ENCODE measurements at places on chromosomes 5 and 9.

DNA sequence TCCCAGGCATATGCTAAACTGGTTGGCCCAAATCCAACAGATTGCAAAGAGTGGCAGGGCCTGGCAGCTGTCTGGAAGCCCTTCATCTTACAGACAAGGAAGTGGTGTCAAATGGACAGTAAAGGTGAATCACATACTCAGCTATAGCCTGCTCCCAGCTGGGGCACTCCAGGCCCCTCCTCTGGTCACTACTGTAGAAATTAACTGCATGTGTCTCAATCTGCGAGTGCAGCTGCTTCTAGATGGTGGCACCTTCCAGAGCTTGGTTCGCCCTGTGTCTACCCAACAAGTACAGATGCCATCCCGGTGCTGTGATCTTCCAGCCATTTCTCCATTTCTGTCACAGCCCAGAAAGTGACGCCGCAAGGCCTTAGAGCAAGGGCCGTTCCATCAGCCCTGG, 50.2 kb downstream of the OTULIN start:
- no peak for DNase-seq

DNA sequence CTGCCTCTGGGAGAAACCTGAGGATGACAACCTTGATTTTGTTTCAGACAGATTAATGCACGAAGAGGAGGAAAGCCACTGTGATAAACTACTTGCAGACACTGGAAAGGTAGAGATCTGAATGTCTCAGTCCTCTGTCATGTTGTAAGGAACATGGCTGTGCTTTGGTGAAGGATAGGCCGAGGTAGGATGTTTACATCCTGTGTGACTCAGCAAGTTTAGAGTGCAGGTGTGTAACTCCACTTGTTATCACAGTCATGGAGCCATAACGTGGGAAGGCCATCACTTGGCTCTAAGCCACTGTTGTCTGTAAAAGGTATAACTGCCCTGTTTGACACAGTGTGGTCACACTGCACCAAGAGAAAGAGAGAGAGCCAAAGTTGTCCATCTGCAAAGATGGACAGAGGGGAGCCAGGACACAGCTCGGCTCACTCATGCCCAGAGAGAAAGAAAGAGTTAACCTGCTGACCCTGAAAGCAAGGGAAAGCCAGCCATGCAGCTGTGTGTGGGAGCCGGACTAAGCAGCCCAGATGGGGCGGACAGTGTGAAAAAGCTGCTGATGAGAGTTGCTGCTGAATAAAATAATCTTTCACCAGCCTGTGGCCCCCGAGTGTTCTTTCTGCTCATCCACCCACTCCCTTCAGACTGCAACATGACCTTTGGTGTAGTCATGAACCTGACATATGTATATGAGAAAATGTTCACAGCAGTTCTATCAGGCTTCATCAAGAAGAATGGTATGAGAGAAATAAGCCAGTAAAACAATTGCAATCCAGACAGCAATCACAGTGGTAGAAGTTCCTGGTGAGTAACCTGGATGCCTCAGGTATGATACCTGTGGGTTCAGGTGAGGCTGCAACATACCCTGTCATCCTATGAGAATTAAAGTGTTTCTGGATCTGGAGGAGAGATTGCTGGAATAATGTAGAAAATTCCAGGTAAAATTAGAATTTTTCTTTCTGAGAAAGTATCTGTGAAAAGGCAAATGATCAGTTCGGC, 115.9 kb downstream of the TARS1 start:
- DNase-seq, result no peak

- DNase-seq, result no peak
Observed at GRCh38 chr9:21681641-21682040, 120.8 kb upstream of the MTAP start.

DNA sequence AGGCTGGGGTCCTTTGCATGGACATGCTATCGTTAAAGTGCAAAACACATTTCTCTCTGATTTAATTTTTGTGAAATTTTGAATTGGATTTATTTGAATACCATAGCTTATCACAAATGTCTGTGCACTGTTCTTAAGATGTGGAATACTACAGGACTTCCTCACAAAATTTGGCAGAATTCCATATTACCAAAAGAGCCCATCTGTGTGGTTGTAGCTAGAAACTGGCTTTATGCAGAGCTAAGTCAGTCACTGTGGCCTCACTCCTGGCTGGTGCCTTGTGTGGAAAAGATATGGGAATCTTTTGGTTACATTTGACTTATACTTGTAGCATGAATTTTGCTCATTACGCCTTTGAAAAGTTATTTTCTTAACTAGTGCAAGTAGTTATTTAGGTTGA, 35.5 kb downstream of the ACO1 start:
- DNase-seq, result no peak

GRCh38 chr5:68230285-68230684, 14.7 kb downstream of the PIK3R1 start:
- no peak for DNase-seq

GRCh38 chr5:6770826-6771607, 57.8 kb downstream of the TENT4A start:
- no peak for DNase-seq

DNA sequence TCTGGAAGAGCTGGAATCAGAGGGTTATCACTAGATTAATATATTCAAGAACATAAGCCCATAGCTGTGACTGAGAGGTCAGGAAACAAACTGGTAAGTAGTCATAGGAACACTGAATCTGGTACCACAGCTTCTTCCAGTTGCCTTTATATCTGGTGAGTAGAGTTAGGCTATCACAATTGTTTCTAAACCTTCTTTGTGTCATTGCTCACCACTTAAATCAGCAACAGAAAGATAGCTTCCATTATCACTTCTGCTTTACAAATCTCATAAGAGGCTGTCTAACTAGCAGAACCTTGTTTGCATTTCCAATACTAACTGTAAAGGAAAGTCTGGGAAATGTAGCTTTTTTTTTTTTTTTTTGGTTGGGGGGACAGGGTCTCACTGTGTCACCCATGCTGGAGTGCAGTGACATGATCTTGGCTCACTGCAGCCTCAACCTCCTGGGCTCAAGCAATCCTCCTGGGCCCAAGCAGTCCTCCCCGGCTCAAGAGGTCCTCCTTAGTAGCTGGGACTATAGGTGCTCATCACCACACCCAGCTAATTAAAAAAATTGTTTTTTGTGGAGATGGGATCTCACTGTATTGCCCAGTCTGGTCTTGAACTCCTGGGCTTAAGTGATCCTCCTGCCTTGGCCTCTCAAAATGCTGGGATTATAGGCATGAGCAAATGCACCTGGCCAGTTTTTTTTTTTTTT, 22.0 kb downstream of the CDC42SE2 start:
- DNase-seq, result no peak

DNA sequence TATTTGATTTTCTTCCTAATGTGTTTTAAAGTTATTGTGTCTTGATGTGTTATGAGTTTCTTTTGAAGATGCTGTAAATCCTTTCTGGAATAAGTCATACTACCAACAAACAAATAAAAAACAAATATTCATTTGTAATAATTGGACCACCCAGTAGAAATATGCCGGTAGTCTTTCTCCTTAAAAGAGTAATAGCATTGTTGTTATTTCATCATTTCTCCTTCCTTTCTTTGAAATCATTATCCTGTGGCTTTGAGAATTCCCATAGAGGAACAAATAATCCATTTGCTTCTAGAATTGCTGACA, 169.4 kb downstream of the NNT start:
- no peak for DNase-seq

DNA sequence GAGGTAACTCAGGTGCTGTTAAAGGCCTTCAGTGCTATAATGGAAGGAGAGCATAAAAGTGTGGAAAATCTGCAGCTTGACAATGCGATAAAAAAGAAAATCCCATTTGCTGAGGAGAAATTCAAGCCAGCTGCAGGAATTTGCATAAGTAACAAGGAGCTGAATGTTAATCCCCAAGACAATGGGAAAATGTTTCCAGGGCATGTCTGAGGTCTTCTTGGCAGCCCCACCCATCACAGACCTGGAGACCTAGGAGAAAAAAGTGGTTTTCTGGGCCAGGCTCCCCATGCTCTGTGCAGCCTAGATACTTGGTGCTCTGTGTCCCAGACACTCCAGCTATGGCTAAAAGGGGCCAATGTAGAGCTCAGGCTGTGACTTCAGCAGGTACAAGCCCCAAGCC, 1159.6 kb downstream of the CDH18 start:
- DNase-seq, result no peak

DNA sequence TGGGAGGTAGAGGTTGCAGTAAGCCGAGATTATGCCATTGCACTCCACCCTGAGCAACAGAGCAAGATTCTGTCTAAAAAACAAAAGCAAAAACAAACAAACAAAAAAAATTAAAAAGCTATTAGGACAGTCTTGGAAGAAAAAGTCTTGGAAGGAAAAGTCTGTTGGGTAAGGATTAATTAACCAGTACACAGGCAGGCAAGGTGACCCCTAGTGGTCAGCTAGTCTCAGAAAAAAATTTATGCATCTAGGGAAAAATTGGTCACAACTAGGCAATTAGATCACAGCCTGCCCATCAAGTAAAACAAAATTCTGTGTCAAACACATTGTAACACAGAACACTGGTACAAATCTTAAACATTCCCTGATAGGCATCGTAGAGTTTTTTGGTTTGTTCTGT, 6.7 kb upstream of the ANKRD18B start:
- DNase-seq, result peak; percentile 32

DNA sequence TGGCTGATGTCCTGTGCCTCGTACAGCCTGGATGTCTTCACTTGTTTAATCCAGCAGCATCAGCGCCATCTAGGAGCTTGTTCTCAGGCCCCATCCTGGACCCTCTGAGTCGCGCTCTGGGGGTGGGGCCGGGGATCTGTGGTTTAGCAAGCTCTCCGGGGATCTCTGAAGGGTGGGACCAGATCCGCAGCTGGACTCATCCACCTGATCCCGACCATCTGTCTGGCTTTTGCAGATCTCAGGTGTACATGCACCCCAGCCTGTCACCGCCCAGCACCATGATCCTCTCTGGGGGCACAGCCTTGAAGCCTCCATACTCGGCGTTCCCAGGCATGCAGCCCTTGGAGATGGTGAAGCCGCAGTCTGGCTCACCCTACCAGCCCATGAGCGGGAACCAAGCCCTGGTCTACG, 15.1 kb upstream of the POMT1 start:
- DNase-seq, result no peak

GRCh38 chr5:2538169-2538568, 213.3 kb downstream of the IRX2 start:
- DNase-seq, result no peak

- no peak for DNase-seq
Observed at GRCh38 chr5:180047667-180048066, 23.9 kb downstream of the RNF130 start.

DNA sequence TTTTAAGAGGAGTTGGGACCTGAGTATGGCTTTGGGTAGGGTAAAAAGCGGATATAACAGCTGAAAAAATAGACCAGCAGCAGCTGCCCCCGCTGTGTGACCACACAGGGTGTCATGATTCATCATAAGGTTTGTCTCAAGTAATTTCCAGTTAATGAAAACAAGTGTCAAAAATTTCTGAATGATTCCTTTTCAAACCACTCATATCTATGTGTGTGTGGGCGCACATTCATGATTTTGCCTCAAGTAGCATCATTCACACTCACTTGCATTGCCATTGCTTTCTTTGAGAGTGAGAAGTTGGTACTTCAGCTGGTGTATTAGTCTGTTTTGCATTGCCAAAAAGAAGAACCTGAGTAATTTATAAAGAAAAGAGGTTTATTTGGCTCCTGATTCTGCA, 12.1 kb upstream of the TNFAIP8 start:
- DNase-seq, result no peak

GRCh38 chr5:81066102-81066501, 105.9 kb downstream of the RASGRF2 start:
- DNase-seq, result no peak

DNA sequence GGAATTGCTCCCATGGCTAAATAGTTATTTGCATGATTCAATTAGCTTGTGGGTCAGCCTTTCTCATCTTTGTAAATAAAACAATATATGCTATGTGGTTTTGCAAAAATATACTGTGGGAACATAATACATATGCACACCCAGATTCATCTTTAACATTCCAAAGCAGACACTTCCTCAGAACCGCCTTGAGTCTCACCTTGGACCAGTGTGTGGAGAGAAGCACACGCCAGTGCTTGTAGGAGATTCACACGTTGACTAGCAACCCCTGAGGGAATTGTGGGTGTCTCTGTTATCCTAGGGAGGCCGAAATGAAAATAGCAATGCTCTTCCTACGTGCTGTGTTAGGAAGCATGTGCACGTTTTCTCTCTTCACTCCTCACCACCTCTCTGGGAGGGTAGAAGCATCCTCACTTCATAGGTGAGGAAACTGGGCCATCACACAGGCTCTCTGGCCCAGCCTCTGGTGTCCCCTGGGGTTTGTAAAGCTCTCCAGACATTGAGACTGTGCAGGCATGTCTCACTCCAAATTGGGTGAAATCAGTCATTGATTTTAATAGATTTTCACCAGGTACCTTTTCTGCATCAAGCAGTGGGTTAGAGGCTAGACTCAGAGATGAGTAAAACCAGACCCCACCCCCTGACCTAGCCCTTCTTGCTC, 221.7 kb downstream of the PBX3 start:
- DNase-seq, result no peak

GRCh38 chr9:6904371-6904770, 146.6 kb downstream of the KDM4C start:
- no peak for DNase-seq

GRCh38 chr9:113547501-113547900, 84.0 kb downstream of the RGS3 start:
- DNase-seq, result no peak

DNA sequence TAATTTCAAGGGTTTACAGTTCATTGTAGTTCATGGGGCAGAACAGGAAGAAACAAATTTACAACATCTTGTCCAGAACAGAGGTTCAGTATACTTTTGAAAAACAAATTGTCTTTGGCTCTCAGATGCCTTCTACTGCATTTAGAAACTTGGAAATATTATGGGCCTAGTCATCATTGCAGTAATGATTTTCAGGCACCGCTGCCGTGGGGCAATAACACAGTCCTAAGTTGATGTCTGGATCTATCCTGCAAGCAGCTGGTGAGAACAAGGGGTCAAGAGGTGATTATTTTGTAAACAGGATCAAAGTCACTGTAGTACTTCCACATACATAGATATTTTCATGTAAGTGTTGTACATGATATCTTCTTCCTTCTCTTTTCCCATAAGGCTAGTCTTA, 82.5 kb upstream of the CAST start:
- no peak for DNase-seq

DNA sequence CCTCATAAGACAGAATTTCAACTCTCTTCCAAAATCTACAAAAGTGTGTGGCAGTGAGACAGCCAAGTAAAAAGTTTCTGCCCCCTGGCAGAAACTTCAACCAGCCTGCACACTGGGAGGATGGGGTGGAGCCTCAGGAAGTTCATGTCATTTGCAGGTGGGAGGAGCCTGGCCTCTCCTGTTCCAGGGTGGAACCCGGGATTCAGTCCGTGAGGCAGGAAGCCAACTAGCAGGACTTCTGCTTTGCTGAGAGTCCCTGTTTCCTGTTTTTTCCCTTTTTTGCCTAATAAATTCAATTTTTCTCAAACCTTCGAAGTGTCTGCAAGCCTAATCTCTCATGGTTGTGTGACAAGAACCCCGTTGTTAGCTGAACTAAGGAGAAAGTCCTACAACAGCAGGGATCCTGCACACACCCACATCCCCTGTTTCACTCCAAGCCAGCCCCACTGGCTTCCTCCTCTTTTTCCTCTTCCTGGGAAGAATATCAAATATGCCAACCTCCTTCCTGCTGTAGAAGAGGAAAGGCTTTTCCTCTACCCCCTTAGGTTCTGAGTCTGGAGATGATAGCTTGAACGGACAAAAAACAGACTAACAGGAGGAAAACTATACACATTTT, 69.3 kb downstream of the ALDH7A1 start:
- no peak for DNase-seq
